ENCODE measurements at places on chromosomes 6 and 20.

DNA sequence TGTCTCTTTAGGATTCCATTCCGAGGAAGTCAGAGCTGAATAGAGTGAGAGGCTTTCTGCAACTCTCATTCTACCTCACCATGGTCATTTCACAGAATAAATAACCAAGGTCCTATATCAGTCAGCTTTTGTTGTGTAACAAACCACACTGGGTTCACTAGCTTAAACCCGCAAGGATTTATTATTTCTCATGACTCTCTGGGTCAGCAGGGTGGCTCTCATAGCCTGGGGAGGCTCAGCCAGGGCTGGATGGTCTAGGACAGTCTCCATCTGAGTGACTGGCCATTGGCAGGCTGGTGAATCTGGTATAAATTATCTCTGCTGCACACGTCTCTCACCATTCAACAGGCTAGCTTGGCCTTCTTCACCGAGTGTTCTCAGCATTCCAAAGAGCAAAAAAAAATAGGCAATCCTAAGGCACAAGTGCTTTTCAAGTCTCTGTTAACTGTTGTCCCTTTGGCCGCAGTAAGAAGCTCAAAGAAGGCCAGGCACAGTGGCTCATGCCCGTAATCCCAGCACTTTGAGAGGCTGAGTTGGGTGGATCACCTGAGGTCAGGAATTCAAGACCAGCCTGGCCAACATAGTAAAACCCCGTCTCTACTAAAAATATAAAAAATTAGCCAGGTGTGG, 39.7 kb downstream of the ISM1 start:
- H3K27me3 ChIP-seq: no peaks in the 10 kb centered on the region
- no peak for DNase-seq
- no peaks in the 10 kb centered on the region for H3K36me3 ChIP-seq
- H3K27ac ChIP-seq: no peak overlapping the region
- peaks cover 8% of the 10 kb centered on the region for H3K4me1 ChIP-seq

DNA sequence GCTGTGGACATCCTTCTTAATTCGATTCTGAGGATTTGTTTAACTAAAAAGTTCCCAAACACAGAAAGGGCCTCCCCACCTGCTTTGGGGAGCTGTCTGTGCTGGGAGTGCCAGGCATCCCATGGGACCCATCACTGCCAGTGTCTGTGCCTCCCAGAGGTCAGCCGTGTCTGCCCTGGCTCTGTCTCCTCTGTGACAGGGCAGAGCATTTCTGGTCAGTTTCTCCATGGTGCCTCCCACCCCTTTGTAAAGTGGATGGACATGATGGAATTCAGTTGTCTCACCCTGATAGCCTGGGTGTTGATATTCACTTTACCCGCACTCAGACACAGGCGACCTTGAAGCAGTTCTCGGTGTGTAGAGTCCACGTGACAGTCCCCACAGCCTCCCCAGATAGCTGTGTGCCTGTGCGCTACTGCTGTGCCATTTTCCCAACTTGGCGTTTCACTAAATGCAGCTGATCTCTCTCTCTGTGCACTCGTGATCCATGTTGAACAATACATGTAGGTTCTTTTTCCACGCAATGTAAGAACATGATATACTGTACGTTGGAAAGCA, 70.5 kb downstream of the CDS2 start:
- no peak overlapping the region for H3K4me3 ChIP-seq
- no peak for DNase-seq
- H3K36me3 ChIP-seq: peaks cover 19% of the 10 kb centered on the region
- H3K27me3 ChIP-seq: no peaks in the 10 kb centered on the region

- no peaks in the 10 kb centered on the region for H3K36me3 ChIP-seq
- H3K27me3 ChIP-seq: no peaks in the 10 kb centered on the region
- H3K4me1 ChIP-seq: no peaks in the 10 kb centered on the region
Measured at GRCh38 chr6:164025180-164025579, 610.7 kb downstream of the QKI start.

DNA sequence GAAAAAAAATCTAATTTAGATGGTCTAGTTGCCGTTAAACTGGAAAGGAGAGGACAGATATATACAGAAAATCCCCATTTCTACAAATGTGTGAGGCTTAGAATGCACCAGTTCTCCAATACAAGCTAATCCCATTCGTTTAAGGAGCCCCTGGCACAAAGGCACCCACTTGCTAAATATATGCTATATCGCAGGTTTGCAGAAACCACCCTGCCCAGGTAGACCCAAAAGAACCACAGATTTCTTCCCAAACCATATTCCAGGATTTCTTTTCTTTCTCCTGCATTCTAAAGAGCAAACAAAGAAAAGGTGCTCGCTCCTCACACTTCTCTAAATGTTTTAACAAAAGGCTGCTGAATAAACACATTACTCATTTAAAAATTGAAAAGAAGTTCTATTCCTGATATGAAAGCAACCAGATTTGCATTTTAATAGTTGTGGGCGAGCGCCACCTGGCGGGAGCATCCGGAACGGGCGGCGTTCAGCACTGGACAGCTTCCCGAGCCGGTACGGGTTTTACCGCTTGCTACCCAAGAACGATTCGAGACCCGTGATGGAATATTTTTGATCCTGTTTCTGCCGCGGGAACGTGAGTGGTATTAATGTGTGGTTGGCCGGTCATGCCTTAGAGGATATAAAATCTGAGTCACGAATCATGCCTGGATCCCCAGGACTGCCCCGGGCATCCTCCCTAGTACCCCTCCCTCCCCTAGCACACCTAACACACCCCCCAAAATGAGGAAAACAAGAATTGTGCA, 2.1 kb downstream of the PTPRT start:
- peak; percentile 69 for DNase-seq
- no peak overlapping the region for H3K27ac ChIP-seq
- no peaks in the 10 kb centered on the region for H3K36me3 ChIP-seq
- H3K4me1 ChIP-seq: peaks cover 5% of the 10 kb centered on the region

GRCh38 chr6:46863791-46864190, 57.9 kb downstream of the ADGRF5 start:
- H3K4me3 ChIP-seq: no peak overlapping the region
- H3K4me1 ChIP-seq: no peaks in the 10 kb centered on the region
- no peak overlapping the region for H3K27ac ChIP-seq
- no peak for DNase-seq
- H3K27me3 ChIP-seq: no peaks in the 10 kb centered on the region
- H3K36me3 ChIP-seq: no peaks in the 10 kb centered on the region

DNA sequence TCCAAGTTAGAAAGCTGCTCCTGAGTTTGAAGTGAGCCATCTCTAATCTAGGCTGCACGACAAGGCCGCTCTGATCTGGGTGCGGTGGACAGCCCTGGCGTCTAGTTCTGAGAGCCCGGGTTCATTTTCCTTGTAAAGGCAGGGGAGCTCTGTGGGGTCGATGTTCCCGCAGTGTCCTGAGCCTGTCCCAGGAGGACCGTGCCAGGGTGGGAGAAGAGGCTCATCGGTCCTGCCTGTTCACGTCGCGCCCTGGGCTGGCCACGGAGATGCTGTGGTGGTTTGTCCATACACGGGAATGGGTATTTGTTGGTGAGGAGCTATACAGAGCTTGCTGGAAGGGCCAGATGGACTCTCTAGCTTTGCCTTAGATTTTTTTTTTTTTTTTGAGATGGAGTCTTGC, 27.0 kb downstream of the PSMG4 start:
- no peak overlapping the region for H3K4me3 ChIP-seq
- no peaks in the 10 kb centered on the region for H3K27me3 ChIP-seq
- H3K4me1 ChIP-seq: no peaks in the 10 kb centered on the region
- H3K27ac ChIP-seq: no peak overlapping the region

DNA sequence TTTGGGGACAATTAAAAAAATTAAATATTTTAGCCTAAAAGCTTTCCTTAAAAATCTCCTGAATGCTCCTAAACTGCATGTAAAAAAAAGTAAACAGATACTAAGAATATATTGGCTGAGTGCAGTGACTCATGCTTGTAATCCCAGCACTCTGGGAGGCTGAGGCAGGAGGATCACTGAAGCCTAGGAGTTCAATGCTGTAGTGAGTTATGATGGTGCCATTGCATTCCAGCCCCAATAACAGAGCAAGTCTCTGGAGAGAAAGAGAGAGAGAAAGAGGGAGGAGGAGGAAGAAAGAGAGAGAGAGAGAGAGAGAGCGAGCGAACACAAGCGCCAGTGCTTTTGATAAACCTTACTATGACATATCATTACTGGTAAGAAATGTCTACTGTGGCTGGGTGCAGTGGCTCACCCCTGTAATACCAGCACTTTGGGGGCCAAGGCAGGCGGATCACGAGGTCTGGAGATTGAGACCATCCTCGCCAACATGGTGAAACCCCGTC, 58.8 kb downstream of the FKBP5 start:
- no peak for DNase-seq
- H3K27me3 ChIP-seq: no peaks in the 10 kb centered on the region
- H3K4me3 ChIP-seq: no peak overlapping the region
- H3K4me1 ChIP-seq: peaks cover 14% of the 10 kb centered on the region

GRCh38 chr6:168105813-168106632, 27.0 kb upstream of the FRMD1 start:
- H3K27me3 ChIP-seq: peaks cover 27% of the 10 kb centered on the region
- DNase-seq: no peak
- no peak overlapping the region for H3K4me3 ChIP-seq

GRCh38 chr20:62875419-62876361, 14.1 kb upstream of the TCFL5 start:
- H3K4me3 ChIP-seq: no peak overlapping the region
- H3K36me3 ChIP-seq: peaks cover 1% of the 10 kb centered on the region
- peaks cover 8% of the 10 kb centered on the region for H3K27me3 ChIP-seq
- DNase-seq: no peak
- peak overlapping the region; percentile 57 for H3K27ac ChIP-seq
- peaks cover 24% of the 10 kb centered on the region for H3K4me1 ChIP-seq

GRCh38 chr20:36157610-36158009, 3.1 kb downstream of the EPB41L1 start:
- no peak for DNase-seq
- H3K4me3 ChIP-seq: no peak overlapping the region
- peaks cover 20% of the 10 kb centered on the region for H3K27me3 ChIP-seq
- no peaks in the 10 kb centered on the region for H3K36me3 ChIP-seq
- H3K4me1 ChIP-seq: peaks cover 2% of the 10 kb centered on the region
- H3K27ac ChIP-seq: no peak overlapping the region

DNA sequence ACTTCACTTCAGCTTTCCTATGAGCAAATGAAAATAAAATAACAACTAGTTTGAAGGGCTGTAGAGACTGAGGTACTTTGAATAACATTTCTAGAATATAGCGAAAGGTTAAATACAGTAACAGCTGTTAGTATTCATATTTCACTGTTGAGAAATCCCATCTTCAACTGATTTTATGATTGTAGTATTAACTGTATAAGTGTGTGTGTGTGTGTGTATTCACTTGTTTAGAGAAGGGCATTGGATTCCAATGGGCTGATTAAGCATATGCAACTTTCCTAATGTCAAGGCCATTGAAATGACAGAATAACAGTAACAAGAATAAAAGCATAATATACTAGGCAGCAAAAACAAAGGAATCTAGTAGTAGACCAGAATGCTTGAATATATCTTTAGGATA, 957.5 kb upstream of the EPHA7 start:
- no peak for DNase-seq
- H3K4me3 ChIP-seq: no peak overlapping the region
- no peaks in the 10 kb centered on the region for H3K4me1 ChIP-seq
- H3K36me3 ChIP-seq: no peaks in the 10 kb centered on the region
- H3K27ac ChIP-seq: no peak overlapping the region

DNA sequence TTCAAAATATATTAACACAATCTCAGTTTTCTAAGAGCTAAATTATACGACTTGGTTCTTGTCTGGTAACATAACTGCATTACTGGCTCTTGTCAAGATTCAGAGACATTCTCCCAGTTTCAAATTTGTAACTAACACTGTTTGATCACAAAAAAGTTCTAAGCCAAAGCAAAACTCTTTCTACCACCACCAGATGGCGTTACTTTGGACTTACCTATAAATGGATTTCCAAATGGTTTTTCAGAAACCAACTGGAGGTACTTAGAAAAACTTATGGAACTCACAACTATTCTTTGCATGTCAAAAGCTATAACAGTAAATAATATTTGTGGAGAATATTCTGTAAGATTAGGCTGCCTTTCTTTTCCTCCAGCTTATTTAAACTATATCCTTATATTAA, 34.2 kb upstream of the GFRAL start:
- H3K27ac ChIP-seq: no peak overlapping the region
- no peaks in the 10 kb centered on the region for H3K36me3 ChIP-seq
- no peaks in the 10 kb centered on the region for H3K4me1 ChIP-seq
- no peak overlapping the region for H3K4me3 ChIP-seq
- no peak for DNase-seq
- no peaks in the 10 kb centered on the region for H3K27me3 ChIP-seq

DNA sequence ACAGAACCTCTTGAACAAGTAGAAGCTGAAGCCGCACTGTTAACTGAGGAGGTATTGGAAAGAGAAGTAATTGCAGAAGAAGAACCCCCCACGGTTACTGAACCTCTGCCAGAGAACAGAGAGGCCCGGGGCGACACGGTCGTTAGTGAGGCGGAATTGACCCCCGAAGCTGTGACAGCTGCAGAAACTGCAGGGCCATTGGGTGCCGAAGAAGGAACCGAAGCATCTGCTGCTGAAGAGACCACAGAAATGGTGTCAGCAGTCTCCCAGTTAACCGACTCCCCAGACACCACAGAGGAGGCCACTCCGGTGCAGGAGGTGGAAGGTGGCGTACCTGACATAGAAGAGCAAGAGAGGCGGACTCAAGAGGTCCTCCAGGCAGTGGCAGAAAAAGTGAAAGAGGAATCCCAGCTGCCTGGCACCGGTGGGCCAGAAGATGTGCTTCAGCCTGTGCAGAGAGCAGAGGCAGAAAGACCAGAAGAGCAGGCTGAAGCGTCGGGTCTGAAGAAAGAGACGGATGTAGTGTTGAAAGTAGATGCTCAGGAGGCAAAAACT, 40.1 kb downstream of the ZBTB2 start:
- H3K27me3 ChIP-seq: no peaks in the 10 kb centered on the region
- H3K27ac ChIP-seq: no peak overlapping the region
- H3K36me3 ChIP-seq: no peaks in the 10 kb centered on the region
- H3K4me1 ChIP-seq: no peaks in the 10 kb centered on the region
- H3K4me3 ChIP-seq: no peak overlapping the region
- DNase-seq: no peak

DNA sequence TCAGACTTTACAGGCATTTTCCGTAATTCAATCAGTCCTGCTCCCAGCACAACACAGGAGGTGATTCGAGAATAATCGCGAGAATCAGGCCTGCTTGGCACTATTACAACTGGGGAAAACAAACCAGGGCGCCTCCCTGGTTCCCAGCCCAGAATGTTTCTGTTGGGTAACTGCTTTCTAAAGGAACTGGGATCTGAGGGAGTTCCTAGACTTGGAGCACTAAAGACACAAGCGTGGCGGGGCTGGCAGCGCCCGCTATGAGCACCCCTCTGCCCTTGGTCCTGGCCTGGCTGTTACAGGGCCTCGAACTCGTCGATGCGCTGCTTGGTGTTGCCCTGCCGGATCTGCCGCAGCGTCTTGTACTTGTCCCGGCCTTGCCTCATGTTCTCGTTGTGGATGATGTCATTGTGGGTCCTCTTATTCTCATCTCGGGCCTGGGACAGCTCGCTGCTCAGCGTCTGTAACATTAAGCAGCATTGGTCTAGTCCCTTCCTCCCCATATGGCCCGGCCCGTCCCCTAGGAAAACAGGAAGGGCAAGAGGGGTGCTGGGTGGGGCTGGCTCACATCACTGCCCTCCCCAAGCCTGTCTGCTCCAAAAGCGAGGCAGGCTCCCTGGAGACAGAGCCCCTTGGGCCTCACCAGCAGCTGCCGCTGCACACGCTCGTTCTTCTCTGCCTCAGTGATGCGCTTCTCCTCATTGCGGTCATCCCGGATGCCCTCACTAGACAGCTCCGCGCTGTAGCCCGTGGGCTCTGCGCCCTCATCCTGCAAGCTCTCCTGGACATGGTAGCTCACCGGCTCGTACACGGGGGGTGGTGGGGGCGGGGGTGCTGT, 52.3 kb downstream of the EZR start:
- H3K4me3 ChIP-seq: no peak overlapping the region
- no peak for DNase-seq
- H3K27ac ChIP-seq: no peak overlapping the region

Data from activated CD4-positive, alpha-beta T cell treated with anti-CD3 and anti-CD28 coated beads, Interleukin-2, amount 10 ng/mL, durations not matched to agents 7 days and 5 days (primary cell).